Activated naive CD8-positive, alpha-beta T cell treated with anti-CD3 and anti-CD28 coated beads, Interleukin-2, amount 50 U/mL, for 16 hours (primary cell): ENCODE measurements at places on chromosomes 7 and 10.

GRCh38 chr7:50359995-50360925 is 55.7 kb downstream of the IKZF1 start:
- peak; percentile 59 for DNase-seq

GRCh38 chr7:157739650-157740049 is 402.8 kb downstream of the DNAJB6 start:
- no peak for DNase-seq

- no peak for DNase-seq
Observed at GRCh38 chr7:6165521-6166320, 106.7 kb downstream of the CYTH3 start.

GRCh38 chr10:24730811-24731210 is 7.1 kb upstream of the ARHGAP21 start:
- no peak for DNase-seq

DNA sequence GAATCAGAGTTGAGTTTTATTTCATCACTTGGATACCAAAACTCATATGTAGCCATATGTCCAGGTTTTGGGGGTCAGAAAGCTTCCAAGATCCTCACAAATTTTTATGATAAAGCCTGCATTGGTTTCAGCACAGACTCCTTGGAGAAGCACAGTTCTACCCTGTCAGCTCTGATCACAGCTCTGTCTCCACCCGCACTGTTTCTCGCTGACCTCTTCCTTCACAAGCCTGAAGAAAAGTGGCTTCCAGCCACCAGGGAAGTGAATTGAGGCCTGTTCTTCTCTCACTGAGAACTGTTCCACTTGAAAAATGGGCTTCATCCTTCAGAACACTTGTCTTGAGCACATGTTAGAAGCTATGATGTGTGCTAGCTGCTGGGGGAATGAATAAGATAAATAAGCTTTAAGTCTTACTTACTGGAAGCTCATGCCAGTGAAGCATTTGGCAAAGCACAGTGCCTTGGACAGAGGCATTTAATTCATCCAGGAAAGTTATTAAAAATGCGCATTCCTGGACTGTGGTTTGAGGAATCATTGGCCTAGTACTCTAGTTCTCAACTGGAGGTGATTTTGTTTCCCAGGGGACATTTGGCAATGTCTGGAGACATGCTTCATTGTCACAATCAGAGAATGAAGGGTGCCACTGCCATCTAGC is 133.6 kb downstream of the BMPER start:
- DNase-seq = no peak

DNA sequence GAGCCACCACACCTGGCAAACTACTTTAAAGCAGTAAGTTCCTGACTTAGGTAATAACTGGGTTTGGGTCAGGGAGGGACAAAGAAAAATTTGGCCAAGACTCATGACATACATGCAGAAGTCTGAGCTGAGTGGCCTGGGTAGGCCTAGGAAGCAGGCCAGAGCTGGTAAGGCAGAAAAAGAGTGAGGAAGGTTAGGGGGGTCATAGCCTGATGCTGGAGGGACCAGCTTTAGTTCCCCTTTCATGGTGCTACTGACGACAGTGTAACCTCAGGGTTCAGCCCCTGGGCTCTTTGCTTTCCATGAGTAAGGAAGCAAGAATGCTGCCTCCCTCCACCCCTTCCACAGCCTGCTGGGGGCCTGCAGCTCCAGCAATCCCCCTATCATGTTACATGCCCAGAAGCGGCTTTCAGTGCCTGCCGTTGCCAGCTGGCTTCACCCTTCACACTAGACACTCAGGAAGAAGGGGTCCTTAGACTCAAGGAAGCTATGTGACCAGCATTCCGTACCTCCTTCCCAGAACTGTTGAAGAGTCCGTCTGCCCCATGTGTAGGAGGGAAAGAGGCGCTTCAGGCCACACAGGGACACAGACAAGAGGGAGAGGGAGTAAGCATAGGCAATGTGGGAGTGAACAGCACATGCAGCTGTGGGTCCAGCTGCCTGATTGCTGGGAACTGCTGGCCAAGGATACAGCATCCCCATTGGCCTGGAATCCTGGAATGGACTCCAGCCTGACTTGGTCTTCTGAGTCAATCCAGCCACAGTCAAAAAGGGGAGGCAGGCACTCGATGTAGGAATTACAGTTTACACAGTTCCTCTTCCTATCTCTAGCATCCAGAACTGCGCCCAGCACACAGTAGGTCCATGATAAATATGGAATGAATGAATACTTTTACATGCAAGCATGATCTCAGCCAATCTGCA is 4.1 kb upstream of the PLAU start:
- no peak for DNase-seq

DNA sequence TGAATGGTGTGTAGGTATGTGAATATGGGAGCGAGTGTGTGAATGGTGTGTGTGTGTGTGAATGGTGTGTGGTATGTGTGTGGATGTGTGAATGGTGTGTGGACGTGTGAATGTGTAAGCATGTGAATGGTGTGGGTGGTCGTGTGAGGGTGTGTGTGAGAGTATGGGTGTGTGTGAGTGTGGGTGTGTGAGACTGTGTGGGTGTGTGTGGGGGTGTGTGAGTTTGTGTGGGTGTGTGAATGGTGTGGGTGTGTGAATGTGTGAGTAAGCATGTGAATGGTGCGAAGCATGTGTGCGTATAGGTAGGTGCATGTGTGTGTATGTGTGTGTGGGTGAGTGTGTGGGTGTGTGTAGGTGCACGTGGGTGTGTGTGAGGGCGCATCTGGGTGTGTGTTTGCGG is 160.7 kb upstream of the COBL start:
- no peak for DNase-seq

GRCh38 chr7:36148422-36149065 is 4.5 kb upstream of the EEPD1 start:
- no peak for DNase-seq

- DNase-seq = no peak
Observed at GRCh38 chr10:56258378-56258777, 102.7 kb downstream of the ZWINT start.

DNA sequence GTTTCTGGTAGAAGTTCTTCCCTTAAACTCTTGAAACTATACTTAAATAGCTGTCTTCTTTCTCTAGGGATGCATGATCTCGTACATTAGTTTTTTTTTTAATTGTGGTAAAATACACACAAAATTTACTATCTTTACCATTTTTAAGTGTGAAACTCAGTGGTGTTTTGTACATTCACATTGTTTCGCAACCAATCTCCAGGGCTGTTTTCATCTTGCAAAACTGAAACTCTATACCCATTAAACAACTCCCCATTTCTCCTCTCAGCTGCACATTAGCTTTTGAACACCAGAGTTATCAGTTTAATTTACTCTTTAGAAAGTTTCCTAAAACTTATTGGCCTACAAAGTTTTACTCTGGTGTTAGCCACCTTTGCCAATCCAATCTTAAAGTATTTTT is 45.5 kb upstream of the PRKAR2B start:
- no peak for DNase-seq

DNA sequence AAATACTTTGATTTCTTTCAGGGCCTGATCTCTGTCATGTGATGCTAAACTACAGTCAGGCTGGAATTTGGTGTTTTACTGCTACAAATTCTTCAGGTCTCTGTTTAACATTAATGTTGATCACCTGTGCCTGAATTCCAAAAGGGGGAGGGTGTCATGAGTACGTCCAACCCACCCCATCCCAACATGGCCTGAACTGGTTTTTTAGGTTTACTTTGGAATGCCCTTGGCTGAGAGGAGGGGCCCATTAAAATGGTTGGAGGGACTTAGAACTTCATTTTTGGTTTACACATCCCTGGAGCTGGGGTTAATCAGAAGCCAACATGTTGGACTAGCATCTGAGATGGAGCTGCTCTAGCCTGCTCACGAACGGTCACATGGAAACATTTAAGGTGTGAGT is 60.8 kb upstream of the CFAP46 start:
- DNase-seq = no peak
